ENCODE measurements at places on chromosomes 5 and 9. TPM values are rescaled to one million over a fixed set of nuclear protein-coding genes. Genes with fewer than 3 reads are reported as not detected.

The DNAJC18 gene
- 8.1 TPM for total RNA-seq

The KDM3B gene
- total RNA-seq, result 45.1 TPM

The PFN3 gene
- total RNA-seq, result not detected

The LCN1 gene
- not detected for total RNA-seq

The PITX1 gene
- total RNA-seq, result not detected

The SPAG8 gene
- total RNA-seq, result not detected

The CARD6 gene
- total RNA-seq, result 3.3 TPM

The PCDHGA3 gene
- 2.6 TPM for total RNA-seq

The STPG3 gene
- total RNA-seq, result not detected

The SNCAIP gene
- 3.0 TPM for total RNA-seq

The PARP8 gene
- total RNA-seq, result 33.7 TPM

The PKD2L2 gene
- not detected for total RNA-seq

The SMIM33 gene
- total RNA-seq, result not detected

The SAPCD2 gene
- 5.3 TPM for total RNA-seq

The HMCN2 gene
- 0.14 TPM for total RNA-seq

The DMGDH gene
- 2.9 TPM for total RNA-seq

The ROR2 gene
- 2.9 TPM for total RNA-seq

The PRRX2 gene
- total RNA-seq, result not detected

The MCC gene
- 16.7 TPM for total RNA-seq

The ZNF883 gene
- total RNA-seq, result 3.0 TPM

The GADD45G gene
- 0.41 TPM for total RNA-seq

The SLC22A4 gene
- 2.3 TPM for total RNA-seq

The FAM163B gene
- not detected for total RNA-seq

The MED27 gene
- 34.5 TPM for total RNA-seq

The ACTBL2 gene
- total RNA-seq, result 1.5 TPM

The PCDHGC5 gene
- total RNA-seq, result 0.89 TPM

The TICAM2 gene
- total RNA-seq, result 0.55 TPM

The GHR gene
- total RNA-seq, result 0.63 TPM

The MEGF9 gene
- total RNA-seq, result 11.1 TPM

The MRPL41 gene
- total RNA-seq, result 83.3 TPM

The SLIT3 gene
- total RNA-seq, result 5.0 TPM

The CD14 gene
- total RNA-seq, result 0.29 TPM

The CXXC5 gene
- 167 TPM for total RNA-seq

The TEK gene
- total RNA-seq, result 0.07 TPM

The FBN2 gene
- 31.9 TPM for total RNA-seq

The KIF27 gene
- total RNA-seq, result 3.5 TPM

The EQTN gene
- not detected for total RNA-seq

The FGD3 gene
- 0.41 TPM for total RNA-seq

The IFNK gene
- total RNA-seq, result not detected

The FAT2 gene
- 0.58 TPM for total RNA-seq

The GFPT2 gene
- total RNA-seq, result 4.0 TPM

The SOX30 gene
- total RNA-seq, result not detected

The PCDHB15 gene
- 3.0 TPM for total RNA-seq

The TMEM232 gene
- total RNA-seq, result 10.9 TPM

The SHC3 gene
- 5.1 TPM for total RNA-seq
